ENCODE measurements at places on chromosomes 6 and 20.

- DNase-seq = peak; percentile 21
Observed at GRCh38 chr20:47663354-47664067, 121.8 kb downstream of the SULF2 start.

GRCh38 chr6:44262467-44263353 is 2.6 kb downstream of the NFKBIE start:
- no peak for DNase-seq

- DNase-seq = no peak
Observed at GRCh38 chr20:61267241-61267640, 15.2 kb downstream of the CDH4 start.

GRCh38 chr6:5520796-5521195 is 259.5 kb downstream of the FARS2 start:
- DNase-seq = no peak

GRCh38 chr20:59145924-59146779 is 17.5 kb upstream of the ZNF831 start:
- peak; percentile 8 for DNase-seq

Measured in hippocampal formation (tissue), 2 donors.